ELR (cell line): ENCODE measurements at places on chromosomes 12 and 14.

- no peak for DNase-seq
Observed at GRCh38 chr12:115135800-115136211, 451.8 kb upstream of the TBX3 start.

GRCh38 chr14:69013943-69014782, 35.1 kb upstream of the ACTN1 start:
- DNase-seq, result peak; percentile 71

DNA sequence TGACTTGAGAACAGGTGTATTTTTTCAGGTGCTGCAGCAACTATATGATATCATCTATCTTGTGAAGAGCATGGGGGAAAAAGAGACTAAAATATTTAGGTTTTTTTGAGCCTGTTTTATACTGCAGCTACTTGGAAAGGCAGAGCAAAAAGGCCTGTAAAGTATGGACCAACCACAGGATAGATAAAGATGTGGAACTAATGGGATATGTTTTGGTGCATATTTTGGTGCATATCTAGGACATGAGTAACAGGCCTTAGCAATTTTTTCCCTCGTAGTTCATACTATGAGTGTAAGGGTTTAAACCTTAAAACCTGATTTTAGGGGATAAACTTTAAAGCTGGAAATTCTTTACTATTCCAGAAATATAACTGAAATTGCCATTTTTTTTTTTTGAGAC, 6.0 kb upstream of the GTSF1 start:
- DNase-seq, result peak; percentile 75

DNA sequence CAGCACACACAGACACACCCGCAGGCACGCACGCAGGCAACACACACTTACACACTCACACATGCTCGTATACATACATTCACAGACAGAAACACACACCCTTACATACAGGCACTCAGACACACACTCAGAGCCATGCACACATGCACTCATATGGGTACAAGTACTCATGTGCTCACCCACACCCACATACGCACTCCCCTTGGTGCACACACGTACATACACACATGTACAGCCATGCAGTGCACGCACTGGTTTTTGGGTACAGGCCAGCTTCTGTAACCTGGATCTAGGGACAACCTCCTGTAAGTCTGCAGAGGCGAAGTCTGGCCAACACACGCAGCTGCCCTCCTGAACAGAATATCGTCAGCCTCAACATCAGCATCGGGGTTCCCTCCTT, 221.3 kb upstream of the RTL1 start:
- DNase-seq, result no peak

DNA sequence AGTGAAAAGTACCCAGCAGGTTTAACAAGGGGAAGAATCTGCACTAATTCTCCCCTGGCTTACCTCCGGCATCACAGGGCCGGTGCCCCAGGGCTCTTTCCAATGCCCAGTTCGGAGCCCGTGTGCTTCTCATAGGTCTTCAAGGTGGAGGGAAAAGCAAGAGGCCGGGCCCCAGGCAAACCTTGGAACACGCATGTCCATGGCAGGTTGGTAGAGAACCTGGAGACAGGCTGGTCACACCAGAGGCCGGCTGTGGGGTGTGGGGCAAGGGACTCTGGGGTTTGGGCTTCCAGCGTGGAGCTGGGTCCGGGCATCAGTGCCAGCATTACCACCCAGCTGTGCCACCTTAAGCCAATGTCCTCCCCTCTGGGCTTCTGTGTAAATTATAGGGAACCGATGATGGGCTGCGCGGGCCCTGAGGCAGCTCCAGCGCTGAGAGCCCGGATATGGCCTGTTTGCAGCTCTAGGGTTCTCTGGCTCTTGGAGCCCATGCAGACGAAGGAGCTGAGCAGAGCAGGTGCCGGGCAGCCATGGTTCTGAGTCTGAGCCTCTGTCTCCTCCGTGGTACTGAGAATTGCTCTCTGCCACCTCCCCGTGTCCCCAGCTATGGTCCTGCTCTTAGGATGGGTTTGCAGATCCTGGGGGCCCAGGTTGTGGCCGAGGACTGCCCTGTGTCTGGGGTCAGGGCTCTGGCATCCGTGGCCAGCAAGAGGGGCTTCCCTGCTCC, 197.0 kb upstream of the C14orf180 start:
- no peak for DNase-seq

GRCh38 chr14:28777471-28778137, 11.0 kb downstream of the FOXG1 start:
- no peak for DNase-seq

DNA sequence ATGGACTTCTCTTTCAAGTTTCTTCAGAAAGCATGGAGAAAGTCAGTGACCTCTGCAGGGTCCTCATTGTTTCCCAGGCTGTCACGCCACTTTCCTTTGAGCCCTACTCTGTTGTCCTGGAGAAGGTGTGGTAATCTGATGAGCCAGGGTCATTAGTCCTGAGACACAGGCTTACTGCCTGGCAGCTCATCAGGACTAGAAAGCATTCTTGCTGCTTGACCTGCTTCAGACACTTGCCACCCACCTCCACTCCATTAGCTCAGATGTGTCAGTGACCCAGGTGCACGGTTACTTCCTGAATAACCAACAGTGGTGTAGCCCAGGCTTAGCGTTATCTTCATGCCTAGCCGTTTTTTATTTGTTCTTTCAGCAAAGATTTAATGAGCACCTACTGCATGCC, 93.9 kb downstream of the FGD4 start:
- DNase-seq, result no peak

- DNase-seq, result peak; percentile 92
Observed at GRCh38 chr14:74712499-74713394, at the start of the genes AREL1 and FCF1. TSS of gene AREL1 (minus strand) at chr14:74713080. CDS start at chr14:74685615, 27,465 bp downstream. TSS of gene FCF1 (plus strand) at chr14:74713144. CDS start at chr14:74713198, 54 bp downstream.

DNA sequence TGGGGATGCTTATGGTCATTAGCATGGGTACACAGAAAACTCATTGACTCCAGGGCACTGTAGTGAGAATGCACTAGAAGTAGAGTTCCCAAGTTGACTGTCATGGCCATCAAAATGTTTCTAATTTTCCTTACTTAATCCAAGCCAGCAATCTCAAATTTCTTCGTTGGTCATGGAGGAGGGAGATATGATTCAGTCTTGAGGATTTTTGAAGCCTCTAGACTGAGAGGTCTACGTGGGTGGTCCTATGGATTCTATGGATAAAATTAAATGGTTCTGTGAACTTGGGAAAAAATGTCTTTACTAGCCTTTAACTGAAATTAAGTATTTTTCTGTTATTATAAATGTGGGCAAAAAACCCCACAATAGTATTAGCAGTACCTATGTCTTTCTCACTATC, 508.5 kb downstream of the FUT8 start:
- no peak for DNase-seq

- DNase-seq, result no peak
Observed at GRCh38 chr12:91636721-91637120, 454.1 kb upstream of the DCN start.

DNA sequence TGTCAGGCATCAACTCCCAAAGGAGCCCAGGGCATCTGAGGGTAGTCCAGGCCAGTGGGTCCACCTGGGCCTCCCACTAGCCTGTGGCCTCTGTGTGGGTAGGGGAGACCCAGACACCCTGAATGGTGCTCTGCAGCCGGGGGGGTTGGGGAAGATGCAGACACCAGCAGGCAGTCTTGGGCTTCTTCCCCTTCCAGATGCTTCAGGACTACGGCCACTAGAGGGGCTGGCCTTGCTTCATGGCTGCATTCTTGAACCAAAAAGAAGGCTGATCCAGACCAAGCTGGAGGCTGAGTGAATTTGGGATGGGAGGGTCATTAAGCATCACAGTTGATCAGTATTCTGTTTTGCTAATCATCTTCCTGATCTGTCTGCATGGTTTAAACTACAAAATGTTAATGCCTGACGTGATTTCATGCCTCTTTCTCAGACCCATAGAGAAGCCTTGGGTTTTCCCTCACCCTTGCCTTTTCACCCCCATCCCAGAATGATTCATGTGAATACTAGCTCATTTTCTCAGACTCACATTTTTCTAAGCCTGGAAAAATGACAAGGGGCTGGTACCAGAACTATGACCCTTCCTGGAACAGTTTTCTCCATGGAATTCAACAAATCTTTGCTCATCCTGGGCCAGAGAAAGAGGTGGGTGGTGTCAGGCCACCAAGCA, 134.2 kb downstream of the NTF3 start:
- DNase-seq, result peak; percentile 52

DNA sequence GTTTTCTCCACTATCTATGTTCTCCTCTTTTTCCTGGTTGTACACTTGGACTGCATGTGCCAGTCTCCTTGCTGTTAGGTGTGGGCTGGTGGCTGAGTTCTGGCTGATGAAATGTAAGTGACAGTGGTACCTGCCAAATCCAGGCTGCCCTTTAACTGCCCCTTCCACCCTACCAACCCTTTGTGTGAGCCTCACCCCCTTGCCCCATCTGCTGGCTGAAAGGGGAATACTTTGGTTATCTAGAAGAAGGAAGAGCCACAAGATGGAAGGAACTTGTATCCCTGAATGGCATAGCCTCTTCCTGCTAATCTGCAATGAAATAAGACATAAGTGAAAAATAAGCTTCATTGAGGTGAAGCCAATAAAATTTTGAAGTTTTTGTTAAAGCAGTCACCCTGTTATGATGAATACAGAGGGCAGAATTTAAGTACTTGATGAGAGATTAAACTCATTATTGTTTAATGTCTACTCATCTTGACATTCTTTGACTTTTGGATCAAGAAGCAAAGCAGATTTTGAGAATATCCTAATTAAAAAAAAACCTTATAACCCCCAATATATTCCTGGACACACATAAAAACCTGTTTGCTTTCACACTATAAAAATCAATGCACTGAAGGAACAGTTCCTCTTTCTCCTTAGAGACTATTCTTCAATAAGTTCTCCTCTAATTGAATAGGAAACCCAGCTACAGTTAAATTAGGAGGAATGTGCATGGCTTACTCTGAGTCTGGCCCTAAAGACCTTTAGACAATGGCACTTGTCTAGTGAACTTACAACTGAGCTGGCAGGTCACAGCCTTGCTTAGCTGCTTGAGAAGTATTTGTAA, 262.6 kb upstream of the BTG1 start:
- peak; percentile 48 for DNase-seq

GRCh38 chr12:3186546-3187215, 109.5 kb downstream of the TSPAN9 start:
- no peak for DNase-seq

DNA sequence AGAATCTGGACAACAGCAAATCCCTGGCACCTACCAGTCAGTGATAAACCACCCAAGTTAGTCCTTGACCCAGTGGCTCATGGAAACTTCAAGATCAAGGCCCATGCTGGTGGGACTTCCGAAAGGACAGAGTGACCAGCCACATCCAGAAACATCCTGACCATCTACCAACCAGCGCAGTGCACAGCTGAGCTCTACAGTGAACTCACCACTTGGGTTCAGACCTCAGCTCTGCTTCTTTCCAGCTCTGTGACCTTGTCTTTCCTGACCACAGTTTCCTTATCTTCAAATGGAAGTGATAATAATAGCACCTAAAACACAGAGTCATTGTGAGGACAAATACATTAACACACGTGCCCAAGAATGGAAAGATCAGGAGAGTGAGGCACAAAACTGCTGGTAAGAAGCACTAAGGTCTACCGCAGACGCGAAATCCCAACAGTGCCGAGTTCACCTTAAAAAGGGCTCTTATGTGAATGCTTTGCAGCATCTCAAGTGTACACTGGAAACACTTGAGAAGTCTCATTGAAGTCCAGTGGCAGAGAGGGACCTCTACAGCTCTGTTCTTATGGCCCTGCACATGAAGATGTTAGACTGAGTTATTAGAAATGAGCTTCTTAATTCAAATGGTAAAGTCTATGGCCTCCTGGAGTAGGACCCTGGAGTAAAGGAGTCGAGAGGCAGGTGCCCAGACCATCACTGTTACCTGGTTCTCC, 128.8 kb downstream of the CCDC60 start:
- no peak for DNase-seq

GRCh38 chr12:65184176-65184857, 14.9 kb downstream of the LEMD3 start:
- DNase-seq, result no peak

DNA sequence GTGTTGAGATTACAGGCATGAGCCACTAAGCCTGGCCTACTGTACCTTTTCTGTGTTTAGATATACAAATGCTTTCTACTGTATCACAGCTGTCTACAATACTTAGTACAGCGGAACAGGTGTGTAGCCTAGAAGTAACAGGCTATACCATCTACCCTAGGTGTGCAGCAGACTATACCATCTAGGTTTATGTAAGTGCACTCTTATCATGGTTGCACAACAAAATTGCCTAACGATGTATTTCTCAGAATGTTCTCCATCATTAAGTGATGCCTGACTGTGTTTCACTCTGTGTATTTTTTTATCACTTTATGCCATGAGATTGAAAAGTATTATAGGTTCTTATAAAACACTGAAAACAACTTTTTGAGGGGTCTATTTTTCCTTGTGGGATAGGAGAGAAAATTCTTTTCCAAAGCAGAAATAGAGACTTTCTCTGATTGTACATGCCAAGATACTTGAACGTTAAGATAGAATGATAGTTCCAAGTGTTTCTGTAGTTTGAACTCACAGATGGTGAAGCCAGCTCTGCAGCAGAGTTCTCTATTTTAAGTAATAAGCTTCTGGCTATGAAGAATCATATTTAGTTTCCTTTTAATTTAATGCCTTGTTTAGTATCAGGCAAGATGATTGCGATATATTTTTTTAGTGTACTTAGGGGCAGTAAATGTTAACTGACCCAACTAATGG, 17.0 kb downstream of the TMPRSS12 start:
- DNase-seq, result no peak

DNA sequence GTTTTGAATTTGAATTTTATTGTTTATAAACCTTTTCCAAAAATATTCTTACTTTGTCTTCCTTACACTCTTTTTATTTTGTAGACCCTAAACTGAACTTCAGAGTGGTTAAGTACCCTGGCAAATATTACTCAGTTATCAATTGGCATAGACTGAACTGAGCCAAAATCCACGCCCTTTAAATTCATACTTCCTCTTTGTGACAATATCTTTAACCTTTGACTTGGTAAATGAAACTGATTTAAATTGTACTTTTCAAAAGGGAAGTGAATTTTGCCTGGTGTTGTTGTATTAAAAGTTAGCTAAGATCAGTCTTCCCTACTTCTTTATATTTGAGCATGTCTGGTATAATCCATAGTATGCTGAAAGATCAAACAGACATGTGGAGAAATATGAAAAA, 184.3 kb upstream of the USP15 start:
- DNase-seq, result no peak

GRCh38 chr14:36747411-36748184, 85.9 kb downstream of the PAX9 start:
- peak; percentile 38 for DNase-seq

GRCh38 chr14:62081012-62081612, 318.9 kb downstream of the SNAPC1 start:
- no peak for DNase-seq

DNA sequence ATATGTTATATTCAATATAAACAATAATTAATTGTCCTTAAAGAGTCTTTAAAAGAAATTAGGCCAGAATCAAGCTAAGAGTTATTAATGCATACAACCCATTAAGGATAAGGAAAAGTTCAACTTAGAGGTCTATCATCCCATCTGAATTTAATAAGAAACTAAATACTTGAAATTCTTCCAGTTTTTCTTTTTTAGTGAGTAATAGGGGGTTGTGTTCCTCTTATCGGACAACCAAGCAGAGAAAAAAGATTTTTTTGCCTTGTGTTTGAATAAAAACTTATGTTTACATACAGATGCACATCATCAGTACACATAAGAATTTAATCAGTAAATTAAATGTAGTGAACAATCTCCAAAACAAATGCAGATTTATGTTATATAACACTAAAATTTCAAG, 32.5 kb downstream of the PAWR start:
- no peak for DNase-seq
